ENCODE measurements at places on chromosomes 1 and 21.

DNA sequence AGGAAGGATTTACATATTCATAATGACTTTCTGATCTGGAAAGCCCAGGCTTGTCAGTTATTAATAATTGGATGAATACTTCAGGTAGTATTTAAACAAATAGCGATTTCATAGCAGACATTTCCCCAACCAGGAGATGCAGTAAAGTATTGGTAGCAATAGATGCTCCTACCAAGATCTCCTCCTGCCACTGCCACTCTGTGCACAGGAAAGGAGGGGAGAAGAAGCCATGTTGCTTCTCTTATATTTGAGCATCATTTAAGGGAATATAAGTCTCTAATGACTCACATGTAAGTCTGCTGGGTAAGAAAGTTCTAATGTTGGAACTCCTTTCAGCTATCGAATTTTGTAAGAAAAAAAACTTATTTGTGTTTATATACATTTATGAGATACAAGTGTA, 420 bp upstream of the IFI16 start:
- no peak for DNase-seq

DNA sequence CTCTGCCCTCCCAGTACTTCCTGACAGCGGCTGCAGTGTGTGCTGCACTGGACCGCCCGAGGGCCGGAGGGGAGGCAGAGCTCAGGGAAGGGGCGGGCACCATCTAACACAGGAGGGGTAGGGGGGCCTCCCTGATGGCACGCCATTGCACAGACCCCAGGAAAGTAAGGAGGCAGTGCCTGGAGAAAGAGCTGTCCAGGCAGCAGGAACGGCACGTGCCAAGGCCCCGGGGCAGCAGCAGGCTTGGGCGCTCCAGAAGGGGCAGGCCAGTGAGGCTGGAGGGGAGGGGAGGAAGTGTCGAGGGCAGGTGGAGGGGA, 110.7 kb downstream of the CRYAA start:
- DNase-seq = no peak

- no peak for DNase-seq
Measured at GRCh38 chr21:15928686-15929425, 199.1 kb downstream of the USP25 start.

DNA sequence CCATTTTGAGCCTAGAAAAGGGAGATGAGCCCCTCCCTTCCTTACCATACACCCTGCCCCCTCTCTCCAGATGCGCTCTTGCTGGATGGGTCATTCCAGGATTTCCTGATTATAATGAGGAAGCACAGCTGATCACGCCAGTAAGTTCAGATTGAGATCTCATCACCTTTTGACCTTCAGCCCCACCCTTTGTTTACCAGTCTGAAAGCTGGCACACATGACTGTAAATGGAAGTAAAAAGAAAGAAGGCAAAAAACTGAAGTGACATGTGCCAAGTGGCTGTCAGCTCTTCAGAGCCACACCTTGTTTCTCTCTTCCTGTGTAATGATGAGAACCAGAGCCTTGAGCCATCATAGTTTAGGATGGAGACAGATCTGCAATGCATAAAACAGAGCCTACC, 27.9 kb downstream of the S1PR1 start:
- no peak for DNase-seq

- DNase-seq = peak; percentile 9
Measured at GRCh38 chr1:24906760-24907490, 23.2 kb downstream of the RUNX3 start.

DNA sequence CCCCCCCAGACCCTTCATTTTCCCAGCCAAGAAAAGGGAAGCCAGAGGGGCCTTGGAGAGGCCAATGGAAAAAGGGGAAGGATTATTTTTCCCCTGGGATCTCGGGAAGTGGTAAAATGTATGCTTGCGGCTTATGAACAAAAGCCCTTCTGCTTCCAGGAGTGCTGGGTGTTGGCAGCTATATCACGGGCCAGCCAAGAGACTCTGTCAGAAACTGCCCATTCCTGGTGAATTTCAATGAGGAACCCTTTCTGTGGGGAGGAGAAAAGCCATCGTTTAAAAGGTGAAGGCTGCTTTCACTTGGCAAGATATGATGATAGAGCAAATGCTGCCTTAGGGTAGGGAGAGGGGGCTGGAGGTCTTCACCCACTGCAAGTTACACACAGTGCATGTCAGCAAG, 69.7 kb upstream of the ZC3H12A start:
- no peak for DNase-seq

DNA sequence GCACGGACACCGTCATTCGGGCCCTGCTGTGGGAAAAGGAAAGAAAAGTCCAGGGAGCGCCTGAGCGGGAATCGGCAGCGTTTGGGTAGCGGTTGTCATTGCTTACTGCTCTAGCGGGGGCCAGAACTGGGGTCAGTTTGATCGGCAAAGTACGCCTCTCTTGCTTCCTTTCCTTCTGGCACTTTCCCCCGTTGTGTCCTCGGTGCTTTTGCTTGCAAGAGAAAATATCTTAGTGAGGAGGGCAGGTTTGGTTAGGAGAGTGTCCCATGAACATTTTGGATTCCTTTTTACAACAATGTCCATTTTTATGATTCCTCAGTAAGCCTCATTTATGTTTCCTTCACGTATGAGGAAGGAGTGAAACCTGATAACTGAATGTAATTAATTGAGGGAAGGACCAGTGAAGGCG, 670 bp downstream of the ST3GAL3 start:
- DNase-seq = no peak

GRCh38 chr21:28704746-28705145, 287.9 kb downstream of the LTN1 start:
- DNase-seq = no peak

GRCh38 chr1:178005450-178005849, 35.6 kb upstream of the SEC16B start:
- DNase-seq = no peak

Data from activated B cell treated with CpG ODN at 0.5 μM for 24 hours (primary cell).